ENCODE measurements at places on chromosomes 2 and 18. TPM values are rescaled to one million over a fixed set of nuclear protein-coding genes. Genes with fewer than 3 reads are reported as not detected.

The DCDC2C gene
- not detected for total RNA-seq

The IL36RN gene
- total RNA-seq: not detected

DNA sequence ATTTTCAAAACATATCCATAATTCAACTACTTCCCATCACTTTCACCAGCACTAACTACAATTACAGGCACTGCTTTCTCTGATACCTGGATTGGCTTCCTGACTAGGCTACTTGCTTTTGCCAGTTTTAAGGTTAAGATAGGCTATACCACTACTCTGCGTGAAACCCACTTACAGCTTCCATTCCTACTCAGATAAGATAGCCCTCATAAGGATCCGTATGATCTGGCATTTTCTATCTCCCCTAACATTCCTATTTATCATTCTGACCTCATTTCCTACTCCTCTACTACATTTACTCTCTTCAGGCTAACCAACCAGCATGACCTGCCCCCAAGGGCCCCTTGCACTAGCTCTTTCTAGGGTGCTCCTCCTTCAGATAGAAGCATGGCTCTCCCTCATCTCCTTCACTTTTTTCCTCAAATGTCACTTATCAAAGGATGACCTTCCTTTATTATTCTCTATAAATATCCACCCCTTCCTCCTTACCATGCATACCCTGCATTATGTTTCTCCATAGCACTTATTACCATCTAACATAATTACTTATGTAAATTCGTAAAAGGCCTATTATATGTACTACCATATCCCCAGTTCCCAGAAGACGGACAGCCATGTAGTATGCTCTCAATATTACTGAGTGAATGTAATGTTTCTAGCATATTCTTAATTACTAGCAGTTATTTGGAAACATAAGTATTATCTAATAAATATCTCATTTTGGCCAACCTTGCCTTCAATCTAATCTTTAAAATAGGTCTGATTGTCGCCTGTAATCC, 4.4 kb downstream of the TIA1 start:
- no peak for DNase-seq

DNA sequence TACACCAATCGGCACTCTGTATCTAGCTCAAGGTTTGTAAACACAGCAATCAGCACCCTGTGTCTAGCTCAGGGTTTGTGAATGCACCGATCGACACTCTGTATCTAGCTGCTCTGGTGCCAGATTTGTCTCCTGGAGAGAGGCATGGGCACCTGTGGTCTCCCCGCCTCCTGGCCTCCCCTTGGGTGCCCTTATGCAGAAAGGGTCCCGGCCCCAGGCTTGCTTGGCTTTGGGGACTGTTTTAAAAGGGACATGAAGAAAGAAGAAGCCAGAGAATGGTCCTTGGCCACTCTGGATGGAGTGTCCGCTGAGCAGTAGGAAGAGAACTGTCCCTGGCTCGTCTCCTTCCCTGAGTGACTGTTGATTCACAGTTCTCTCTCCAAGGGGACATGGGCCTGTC, 11.5 kb upstream of the ALPP start:
- DNase-seq: no peak

GRCh38 chr2:48175254-48175653, 269.0 kb upstream of the FBXO11 start:
- DNase-seq: no peak

- no peak for DNase-seq
These were observed 39.1 kb upstream of the MAP4K4 start for GRCh38 chr2:101658387-101658786.

- DNase-seq: no peak
These were observed 88.2 kb downstream of the PLB1 start for GRCh38 chr2:28583899-28584553.

DNA sequence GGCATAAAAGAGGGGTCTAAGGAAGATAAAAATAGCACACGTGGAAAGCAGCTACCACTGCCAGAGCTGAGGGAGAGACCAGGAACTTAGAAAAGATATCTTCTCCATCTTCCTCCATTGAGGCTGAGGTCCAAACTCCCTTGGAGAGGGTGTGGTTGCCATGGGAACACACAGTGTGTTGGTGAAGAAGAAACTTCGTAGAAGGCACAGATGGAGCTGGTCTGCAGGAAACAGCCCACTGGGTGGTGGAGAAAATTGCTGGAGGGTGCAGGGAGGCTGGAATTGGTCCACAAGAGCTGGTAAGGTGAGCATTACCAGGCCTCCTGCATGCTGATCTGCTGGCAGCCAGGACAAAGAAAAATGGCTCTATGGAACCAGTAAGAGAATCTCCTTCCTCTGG, 191.0 kb downstream of the HRH4 start:
- DNase-seq: no peak

DNA sequence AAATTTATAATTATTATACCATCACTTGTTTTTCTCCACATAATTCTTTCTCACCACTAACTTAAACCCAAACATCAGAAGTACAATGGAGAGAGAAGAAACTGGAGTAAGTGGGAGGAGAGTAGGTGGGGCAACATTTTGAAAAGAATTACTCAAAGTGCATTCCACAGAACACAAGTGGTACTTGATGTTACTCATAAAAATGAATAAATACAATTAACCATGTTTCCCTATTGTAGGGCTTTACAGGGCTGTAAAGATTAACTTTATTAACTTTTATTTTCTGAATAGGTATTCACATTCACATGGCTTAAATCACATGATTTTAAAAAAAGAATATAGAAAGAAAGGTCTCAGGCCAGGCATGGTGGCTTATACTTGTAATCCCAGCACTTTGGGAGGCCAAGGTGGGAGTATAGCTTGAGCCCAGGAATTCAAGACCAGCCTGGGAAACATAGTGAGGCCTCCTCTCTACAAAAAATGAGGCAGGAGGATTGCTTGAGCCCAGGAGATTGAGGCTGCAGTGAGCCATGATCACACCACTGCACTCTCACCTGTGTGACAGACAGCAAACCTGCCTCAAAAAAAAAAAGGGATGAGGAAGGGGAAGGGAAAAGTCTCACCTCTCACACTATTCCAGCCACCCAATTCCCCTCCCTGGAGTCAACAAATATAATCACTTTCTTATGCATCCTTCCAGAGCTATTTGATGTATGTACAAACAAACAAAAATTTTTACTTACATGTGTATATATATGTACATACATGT, 47.1 kb downstream of the KCNG3 start:
- DNase-seq: no peak

- DNase-seq: peak; percentile 57
These were observed 2.0 kb upstream of the CHRND start for GRCh38 chr2:232523682-232524597.

DNA sequence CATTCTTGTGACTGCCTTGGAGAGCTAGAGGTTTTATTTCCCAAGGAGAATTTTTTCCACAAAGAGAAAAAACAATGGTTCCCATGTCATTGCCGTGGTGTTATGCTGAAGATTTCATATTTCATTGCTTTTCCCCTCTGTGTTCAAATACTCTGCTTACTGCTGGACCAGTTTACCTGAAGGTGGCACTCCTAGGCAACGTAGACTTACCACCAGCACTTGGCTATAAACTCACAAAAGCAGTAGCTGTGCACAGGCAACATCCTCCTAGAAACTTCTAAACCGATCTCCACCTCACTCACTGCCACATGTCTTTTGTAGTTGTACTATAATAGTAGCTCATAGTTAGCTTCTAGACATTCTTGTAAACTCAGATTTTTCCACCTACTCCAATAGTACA, 1319.7 kb upstream of the CRIM1 start:
- no peak for DNase-seq

DNA sequence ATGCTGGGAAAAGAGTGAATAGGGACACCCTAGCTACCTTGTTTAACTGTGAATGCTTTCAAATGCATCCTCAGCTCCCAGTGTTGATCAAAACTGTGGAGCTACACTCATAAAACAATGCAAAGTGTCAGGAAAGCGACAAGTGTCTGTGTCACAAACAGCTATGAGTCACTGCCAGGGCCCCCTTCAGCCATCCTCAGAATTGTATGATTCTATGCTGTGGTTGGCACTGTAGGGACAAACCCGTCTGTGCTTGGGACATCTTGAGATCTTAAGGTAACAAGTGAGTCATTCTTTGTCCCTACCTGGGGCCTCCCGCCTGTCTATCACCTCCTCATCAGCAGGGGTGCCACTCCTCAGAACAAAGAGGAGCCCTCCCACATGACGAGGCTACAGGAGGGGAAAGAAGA, 42.4 kb downstream of the KLF7 start:
- no peak for DNase-seq

- no peak for DNase-seq
These were observed 78.9 kb downstream of the UXS1 start for GRCh38 chr2:106115250-106115649.
